ENCODE measurements at places on chromosomes 1 and 21.
A peak's percentile ranks its signal among the peaks of the same experiment; 100 is the strongest.

GRCh38 chr1:46005594-46005993 is 126.8 kb downstream of the PIK3R3 start:
- DNase-seq, result no peak

GRCh38 chr21:46194374-46195334 is 10.4 kb upstream of the SPATC1L start:
- DNase-seq, result peak; percentile 49

DNA sequence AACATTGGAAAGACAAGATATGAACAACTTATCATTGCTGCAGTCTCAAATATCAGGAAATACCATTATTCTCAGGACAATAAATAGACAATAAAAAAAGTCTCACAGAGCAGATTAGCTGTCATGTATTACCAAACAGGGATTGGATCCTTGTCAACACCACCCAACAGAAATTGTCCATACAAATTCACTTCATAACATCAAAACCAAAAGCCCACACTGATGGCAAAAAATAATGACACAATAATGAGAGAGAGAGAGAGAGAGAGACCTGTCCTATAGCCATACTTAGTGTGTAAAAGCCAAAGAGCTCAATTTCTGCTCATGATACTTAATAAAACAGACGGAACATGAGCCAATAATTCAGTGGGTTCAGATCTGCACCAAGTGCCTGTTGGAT is 96.5 kb downstream of the PPIAL4G start:
- no peak for DNase-seq

DNA sequence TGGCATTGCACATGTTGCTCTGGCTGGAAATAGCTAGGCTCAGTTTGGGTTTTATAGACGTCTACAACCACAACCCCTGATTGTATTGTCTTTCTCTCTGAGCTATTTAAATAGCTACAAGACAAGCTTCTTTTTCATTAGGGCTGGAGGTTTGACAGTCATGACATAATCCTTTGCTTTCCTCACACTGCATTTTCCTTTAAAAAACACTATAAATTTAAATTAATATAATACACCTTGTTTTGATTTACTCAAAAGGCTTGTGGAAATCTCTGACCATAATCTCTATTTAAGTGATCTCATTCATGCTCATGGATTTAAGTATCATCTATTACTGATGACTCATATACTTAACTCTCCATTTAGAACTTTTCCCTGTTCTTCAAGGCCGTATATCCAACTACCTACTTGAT is 50.4 kb upstream of the PTGFR start:
- no peak for DNase-seq

Data from activated CD8-positive, alpha-beta memory T cell treated with anti-CD3 and anti-CD28 coated beads for 24 hours (primary cell).